Stimulated activated CD4-positive, alpha-beta T cell treated with anti-CD3 and anti-CD28 coated beads, Interleukin-1b, Interleukin-23, amount 100 ng/mL, for 4 hours (primary cell): ENCODE measurements at places on chromosomes 1 and 21.

DNA sequence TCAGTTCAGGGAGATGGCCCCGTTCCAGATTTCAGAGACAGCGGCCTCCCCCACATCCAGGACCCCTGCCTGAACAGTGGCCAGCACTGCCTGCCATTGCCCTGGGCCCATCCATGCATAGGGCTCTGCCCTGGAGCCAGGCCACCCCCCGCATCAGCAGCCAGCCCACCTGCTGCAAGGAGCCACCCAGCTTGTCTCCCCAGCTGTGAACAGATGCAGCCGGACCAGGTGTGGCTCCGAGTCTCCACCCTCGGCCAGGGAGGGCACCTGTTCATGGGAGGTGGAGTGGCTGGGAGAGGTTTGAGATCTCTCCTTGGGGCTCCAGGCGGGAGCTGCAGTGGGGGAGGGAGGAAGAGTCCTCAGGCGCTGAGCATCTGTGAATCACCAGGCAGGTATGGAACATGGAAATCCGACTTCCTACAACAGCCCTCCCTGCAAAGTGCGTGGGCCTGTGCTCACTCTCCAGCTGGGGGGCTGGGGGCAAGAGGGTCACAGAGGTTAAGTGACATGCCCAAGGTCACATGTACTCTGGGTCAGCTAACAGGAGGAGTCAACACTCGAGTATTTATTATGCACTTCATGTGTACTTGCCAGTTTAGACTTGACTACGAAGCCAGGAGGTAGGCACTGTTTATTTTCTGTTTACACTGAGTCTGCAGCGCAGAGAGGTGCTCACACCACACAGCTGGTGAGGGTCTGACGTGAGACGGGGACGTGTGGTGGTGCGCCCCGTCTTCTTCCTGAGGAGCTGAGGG, 4.8 kb upstream of the HES5 start:
- DNase-seq: no peak

- DNase-seq: no peak
Measured at GRCh38 chr21:46471514-46471913, 12.8 kb downstream of the DIP2A start.

GRCh38 chr1:186785503-186785902, 43.2 kb upstream of the PLA2G4A start:
- no peak for DNase-seq

DNA sequence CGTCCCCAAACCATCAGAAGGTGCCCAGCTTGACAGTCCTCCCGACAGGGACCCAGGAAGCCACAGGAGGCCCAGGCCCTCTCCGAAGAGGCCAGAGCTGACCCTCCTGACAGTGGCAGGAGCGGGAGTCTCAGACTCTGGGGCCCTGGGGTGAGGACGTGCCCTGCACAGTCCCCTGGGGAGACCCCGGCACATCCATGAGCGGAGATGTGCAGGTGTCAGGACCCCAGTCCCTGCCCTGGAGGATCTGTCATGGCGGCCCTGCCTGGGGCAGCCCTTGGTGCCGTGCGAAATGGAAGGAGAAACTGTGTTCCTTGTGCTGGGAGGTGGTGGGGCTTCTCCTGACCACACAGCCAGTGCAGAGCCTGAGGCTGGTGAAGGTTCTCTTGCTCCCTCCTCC, 55.8 kb downstream of the OBSCN start:
- DNase-seq: no peak

- no peak for DNase-seq
Measured at GRCh38 chr1:81670286-81670685, 130.4 kb upstream of the ADGRL2 start.

DNA sequence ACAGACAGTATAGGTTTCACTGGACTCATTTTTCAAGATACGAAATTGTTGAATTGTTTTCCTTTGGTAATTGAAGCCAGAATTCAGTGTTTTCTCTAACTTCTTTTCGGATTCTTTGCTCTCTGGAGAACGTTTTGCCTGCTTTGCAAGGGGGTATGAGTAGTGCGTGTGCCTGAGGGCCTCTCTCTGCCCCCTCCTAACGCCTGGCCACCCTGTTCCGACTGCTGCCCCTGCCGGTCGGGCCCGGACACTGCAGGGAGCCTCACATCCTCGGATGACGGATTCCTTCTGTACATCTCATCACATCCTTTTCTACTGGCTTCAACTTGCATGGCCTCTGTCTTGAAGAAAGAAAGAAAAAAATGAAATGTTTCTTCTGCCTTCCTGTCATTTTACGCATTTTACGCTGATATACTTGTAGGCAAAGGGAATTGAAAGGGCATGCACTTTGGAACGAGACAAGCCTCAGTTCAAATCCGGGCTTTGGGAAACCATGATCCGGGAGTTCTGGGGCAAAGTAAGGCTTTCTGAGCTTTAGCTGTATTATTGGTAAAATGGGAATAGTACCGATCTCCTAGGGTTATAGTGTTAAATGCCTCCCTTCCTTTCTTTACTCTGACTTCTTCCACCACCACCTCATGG, 65.1 kb downstream of the DISC1 start:
- DNase-seq: no peak

DNA sequence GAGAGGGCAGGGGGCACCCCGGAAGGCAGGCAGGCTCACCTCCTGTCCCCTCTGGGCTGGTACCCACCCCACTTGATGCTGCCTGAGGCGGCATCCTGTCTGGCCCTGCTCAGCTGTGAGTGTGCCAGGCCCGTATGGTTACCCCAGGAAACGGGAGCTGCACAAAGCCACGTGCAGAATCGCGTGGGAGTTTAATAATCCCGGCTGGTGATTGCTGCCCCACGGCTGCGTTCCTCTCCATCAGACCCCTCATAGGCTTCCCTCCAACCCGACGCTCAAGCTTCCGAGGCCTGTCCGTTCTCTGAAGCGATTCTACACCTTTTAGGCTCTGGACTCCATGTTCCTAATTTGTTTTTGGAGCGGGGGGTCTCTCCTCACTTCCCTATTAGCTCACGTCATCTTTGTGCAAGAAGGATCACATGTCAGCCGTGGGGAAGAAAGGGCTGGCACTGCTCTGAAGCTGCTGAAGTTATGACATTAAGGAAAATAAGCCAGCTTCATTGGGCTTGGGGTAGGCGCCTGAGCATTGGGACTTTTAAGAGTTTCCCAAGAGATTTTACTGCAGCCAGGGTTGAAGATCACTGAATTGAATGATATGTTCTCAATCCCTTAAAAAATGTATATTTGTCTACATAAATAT, 1.1 kb upstream of the B3GALT5 start:
- DNase-seq: no peak

- no peak for DNase-seq
Measured at GRCh38 chr1:156896490-156897033, 3.0 kb downstream of the PEAR1 start.

- no peak for DNase-seq
Measured at GRCh38 chr1:157399343-157399983, 152.9 kb downstream of the FCRL5 start.

DNA sequence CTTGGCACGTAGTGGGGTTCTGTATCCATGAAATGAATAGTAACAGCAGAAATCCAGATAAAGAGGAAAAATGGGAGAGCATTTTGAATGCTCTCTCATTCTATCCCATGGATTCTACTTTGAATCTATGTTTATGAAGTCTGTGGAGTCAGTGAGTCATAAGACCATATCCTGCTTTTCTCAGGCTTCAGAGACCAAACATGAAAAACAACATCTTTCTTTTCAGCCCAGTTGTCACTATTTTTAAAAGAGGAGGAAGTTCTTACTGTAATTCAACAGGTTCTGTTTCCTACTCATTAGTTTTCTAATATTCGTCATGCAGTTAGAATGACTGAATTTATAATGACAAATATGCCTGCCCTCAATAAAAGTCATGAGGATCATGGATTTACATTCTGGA, 39.4 kb upstream of the CD55 start:
- DNase-seq: no peak

DNA sequence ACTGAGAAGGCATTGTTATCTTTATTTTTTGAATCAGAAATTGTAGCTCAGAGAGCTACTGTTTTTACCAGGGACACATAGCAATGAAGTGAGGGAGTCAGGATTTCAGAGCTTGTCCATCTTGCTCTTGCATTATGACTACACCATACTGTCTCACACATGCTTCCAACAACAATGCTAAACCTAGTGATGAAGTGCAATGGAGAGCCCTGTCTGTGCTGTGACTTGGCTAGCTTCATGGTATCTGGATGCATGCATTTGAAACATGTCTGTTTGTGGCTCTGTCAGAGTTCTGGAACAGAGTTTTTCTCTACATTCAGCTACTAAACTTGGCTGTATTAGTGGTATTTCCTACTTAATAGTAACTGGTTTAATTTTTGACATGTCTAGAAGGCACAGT, 7.0 kb downstream of the PLPPR4 start:
- DNase-seq: no peak

GRCh38 chr1:53314606-53315005, 13.3 kb downstream of the LRP8 start:
- DNase-seq: no peak

DNA sequence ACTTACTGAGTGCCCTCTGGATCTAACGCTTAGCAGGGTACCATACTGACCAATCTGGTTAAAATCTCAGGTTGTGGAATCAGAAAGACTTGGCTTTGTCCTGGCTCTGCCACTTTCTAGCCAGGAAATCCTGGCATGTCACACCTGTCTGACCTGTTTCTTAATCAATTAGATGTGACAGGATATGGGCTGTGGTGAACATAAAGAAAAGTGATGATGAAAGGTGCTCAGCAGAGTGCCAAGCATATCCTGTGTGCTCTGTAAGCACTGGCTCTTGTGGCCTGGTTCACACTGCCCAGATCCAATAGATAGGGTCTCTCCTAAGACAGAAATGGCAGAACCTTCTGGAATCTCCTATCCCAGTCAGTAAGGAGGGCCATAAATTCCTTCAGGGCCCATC, 53.9 kb downstream of the PHC2 start:
- no peak for DNase-seq

GRCh38 chr1:225745273-225745672, 32.4 kb upstream of the SRP9 start:
- no peak for DNase-seq

- DNase-seq: no peak
Measured at GRCh38 chr21:41250519-41250918, 66.1 kb upstream of the FAM3B start.

GRCh38 chr1:168755800-168756418, 26.9 kb upstream of the DPT start:
- no peak for DNase-seq

DNA sequence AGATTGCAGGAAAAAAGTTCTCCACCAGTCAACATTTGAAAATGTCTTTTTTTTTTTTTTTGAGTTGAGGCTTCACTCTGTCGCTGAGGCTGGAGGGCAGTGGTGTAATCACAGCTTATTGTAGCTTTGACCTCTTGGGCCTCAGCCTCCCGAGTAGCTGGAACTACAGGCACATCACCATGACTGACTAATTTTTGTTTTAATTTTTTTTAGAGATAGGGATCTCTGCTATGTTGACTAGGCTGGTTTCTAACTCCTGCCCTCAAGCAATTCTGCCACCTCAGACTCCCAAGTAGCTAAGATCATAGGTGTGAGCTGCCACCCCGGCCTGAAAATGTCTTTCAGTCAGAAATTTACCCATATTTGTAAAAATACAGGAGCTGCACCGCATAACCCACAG, 30.6 kb upstream of the USP24 start:
- no peak for DNase-seq

GRCh38 chr1:61058483-61059245, 23.7 kb upstream of the NFIA start:
- no peak for DNase-seq

GRCh38 chr1:220062629-220063028, 16.3 kb upstream of the EPRS1 start:
- DNase-seq: no peak

GRCh38 chr1:64983110-64983509, 16.8 kb upstream of the JAK1 start:
- DNase-seq: no peak

DNA sequence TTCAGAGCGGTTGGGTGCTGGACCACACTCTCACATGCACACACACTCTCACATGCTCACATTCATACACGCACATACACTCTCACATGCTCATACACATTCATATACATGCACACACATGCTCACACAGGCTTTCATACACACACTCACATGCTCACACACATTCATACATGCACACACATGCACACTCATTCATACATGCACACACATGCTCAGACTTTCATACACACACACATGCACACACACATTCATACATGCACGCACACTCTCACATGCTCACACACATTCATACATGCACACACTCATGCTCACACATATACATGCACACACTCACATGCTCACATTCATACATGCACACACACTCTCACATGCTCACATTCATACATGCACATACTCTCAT, 6.0 kb upstream of the CD55 start:
- DNase-seq: no peak

GRCh38 chr1:24486331-24487065, 16.1 kb upstream of the RCAN3 start:
- DNase-seq: no peak

DNA sequence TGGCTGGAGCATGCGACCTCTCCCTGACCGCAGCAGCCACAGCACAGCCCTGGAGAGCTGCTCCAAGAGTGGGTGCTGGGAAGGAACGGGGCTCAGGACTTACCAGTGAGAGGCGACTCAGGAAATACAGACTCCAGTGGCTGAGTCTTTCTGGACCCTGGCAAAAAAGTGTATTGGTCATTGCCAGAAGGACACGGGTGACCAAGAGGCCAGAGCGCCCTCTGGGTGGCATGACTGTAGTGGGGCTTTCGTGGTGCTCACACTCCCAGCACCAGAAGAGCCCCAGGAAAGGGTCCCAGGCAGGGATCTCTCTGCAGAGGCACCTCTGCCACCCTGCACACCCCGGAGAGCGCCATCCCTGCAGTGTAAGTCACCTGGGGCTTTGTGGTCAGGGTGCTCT, 8.9 kb upstream of the PRDM16 start:
- no peak for DNase-seq

DNA sequence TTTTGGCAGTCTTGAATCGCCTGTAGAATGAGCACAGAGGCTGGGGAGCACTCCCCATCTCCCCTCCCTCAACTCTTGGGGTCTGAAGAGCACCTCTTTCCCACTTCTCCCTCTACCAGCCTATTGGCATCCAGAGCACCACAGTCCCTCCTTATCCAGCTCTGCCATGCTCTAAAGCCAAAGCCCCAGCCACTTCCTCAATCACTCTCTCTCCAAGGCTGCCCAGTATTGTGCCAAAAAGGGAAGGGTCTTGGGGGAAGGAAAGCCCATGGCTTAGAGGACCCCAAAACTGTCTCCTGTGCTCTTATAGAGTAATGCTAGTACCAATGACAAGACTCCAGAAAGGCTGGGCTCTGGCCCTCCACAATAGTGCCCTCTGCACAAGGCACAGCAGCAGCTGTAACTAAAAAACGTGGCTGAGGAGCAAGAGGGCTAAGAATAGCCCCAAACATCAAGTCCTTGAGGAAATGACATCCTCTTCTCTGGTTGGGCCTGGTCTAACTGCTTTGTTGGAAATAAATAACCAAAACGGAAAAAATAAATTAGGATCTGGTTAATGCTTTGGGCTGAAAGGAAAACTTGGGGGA, 28.4 kb downstream of the SLC27A3 start:
- no peak for DNase-seq

- DNase-seq: no peak
Measured at GRCh38 chr1:168280296-168280927, at the start of gene TBX19. Gene TBX19 (plus strand): TSS chr1:168280877. CDS start chr1:168281091, 214 bp downstream.
